ENCODE measurements at places on chromosomes 16 and 17.
A peak's percentile ranks its signal among the peaks of the same experiment; 100 is the strongest.

DNA sequence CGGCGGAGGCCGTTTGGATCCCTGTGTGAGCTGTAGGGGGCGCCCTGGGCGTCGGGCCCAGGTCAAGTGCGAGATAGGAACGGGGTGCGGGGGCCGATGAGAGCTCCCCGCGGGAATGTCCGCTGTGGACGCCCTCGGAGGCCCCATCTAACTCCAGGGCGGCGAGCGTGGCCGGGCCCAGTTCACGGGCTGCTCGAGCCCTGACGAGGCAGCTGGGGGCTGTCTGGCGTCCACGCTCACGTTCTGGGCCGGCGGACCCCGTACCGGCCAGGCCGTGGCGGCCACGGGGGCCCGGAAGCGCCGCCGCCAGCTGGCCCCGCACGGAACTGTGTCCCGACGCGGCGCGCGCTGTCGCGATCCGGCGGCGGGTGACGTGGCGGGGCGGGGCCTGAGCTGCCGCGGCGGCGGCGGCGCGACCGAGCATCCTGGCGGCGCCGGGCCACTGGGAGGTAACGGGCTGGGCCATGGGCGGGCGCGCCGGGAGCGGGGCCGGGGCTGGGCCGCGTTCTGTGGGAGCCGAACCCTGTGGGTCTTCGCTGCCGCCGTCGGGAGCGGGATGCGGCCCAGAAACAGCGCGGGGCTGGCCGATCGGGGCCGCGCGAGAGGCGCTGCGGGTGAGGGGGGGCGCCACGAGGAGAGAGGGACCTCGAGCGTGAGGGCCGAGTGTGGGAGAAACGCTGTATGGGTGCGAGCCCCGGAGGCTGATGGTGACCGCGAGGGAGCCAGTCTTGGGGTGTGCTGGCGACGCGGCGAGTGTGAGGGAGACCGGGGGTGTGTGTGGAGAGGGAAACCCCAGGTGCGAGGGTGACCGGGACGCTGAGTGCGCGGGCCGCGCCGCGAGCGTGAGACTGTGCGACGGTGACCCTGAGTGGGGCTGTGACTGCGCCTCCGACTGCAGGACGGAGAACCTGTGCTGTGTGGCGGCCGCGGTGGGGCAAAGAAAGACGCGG, at the start of gene SLC7A6:
Gene SLC7A6, plus strand, starts transcription at position 399 of the 950 bp plus-strand sequence. CDS start 10,201 bp downstream, outside the sequence.
- DNase-seq, result peak; percentile 70

- no peak for DNase-seq
Observed at GRCh38 chr16:81243942-81244341, 5.5 kb downstream of the BCO1 start.

- DNase-seq, result peak; percentile 26
Observed at GRCh38 chr17:50630524-50631194, 4.0 kb upstream of the ABCC3 start.

GRCh38 chr17:2435181-2435741, 34.4 kb upstream of the MNT start:
- no peak for DNase-seq

- no peak for DNase-seq
Observed at GRCh38 chr17:28001149-28001548, 41.3 kb upstream of the NLK start.

- no peak for DNase-seq
Observed at GRCh38 chr17:12352127-12352526, 313.6 kb upstream of the MYOCD start.

- DNase-seq, result no peak
Observed at GRCh38 chr17:61537264-61537771, 53.7 kb downstream of the NACA2 start.
